ENCODE measurements at places on chromosomes 13 and 19. TPM values are rescaled to one million over a fixed set of nuclear protein-coding genes. Genes with fewer than 3 reads are reported as not detected.

KLHL26 gene
- 9.5 TPM for total RNA-seq

- no peaks in the 10 kb centered on the region for H3K4me1 ChIP-seq
- H3K27me3 ChIP-seq = no peaks in the 10 kb centered on the region
- H3K36me3 ChIP-seq = no peaks in the 10 kb centered on the region
- no peak overlapping the region for H3K4me3 ChIP-seq
Observed at GRCh38 chr13:94369972-94370436, 109.5 kb downstream of the DCT start.

LRRC25 gene
- total RNA-seq = not detected

- H3K4me3 ChIP-seq = no peak overlapping the region
- H3K27me3 ChIP-seq = peaks cover 27% of the 10 kb centered on the region
- H3K27ac ChIP-seq = no peak overlapping the region
- H3K4me1 ChIP-seq = no peaks in the 10 kb centered on the region
Observed at GRCh38 chr13:41465241-41465847, 8.0 kb downstream of the RGCC start.

LYPD3 gene
- 0.67 TPM for total RNA-seq

GRCh38 chr19:11813703-11814028 lies 407 bp upstream of the ZNF440 start:
- no peaks in the 10 kb centered on the region for H3K27me3 ChIP-seq
- peak overlapping the region; percentile 65 for H3K4me3 ChIP-seq
- no peaks in the 10 kb centered on the region for H3K4me1 ChIP-seq
- no peaks in the 10 kb centered on the region for H3K36me3 ChIP-seq
- no peak overlapping the region for H3K27ac ChIP-seq

- H3K27ac ChIP-seq = no peak overlapping the region
- DNase-seq = no peak
- no peaks in the 10 kb centered on the region for H3K4me1 ChIP-seq
- H3K36me3 ChIP-seq = no peaks in the 10 kb centered on the region
- no peaks in the 10 kb centered on the region for H3K27me3 ChIP-seq
Observed at GRCh38 chr19:48646722-48647216, 782 bp upstream of the CA11 start.

GRCh38 chr19:21472507-21472906 lies 32.9 kb upstream of the ZNF429 start:
- no peaks in the 10 kb centered on the region for H3K4me1 ChIP-seq
- no peaks in the 10 kb centered on the region for H3K36me3 ChIP-seq
- no peak overlapping the region for H3K4me3 ChIP-seq
- DNase-seq = no peak
- H3K27ac ChIP-seq = no peak overlapping the region

CACNG6 gene
- 38.4 TPM for total RNA-seq

DNA sequence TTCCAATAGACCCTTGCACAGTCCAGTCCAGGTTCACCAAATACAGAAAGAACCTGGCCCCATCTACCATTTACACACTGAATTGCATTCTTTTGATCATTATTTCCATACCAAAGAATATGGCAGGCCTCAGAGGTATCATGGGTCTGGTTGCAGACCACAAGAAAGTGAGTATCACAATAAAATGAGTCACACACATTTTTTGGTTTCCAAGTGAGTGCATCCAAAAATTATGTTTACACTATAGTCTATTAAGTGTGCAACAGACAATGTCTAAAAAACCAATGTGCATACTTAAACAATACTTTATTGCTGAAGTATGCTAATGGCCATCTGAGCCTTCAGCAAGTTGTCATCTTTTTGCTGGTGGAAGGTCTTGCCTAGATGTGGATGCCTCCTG lies 105.3 kb downstream of the SPACA7 start:
- H3K36me3 ChIP-seq = peaks cover 4% of the 10 kb centered on the region
- H3K27ac ChIP-seq = no peak overlapping the region
- DNase-seq = no peak
- no peaks in the 10 kb centered on the region for H3K27me3 ChIP-seq
- H3K4me3 ChIP-seq = no peak overlapping the region
- peaks cover 3% of the 10 kb centered on the region for H3K4me1 ChIP-seq
